ENCODE measurements at places on chromosomes 6 and 20.

- DNase-seq, result peak; percentile 10
Measured at GRCh38 chr6:165849534-165850430, 186.7 kb upstream of the PDE10A start.

GRCh38 chr6:150720774-150721233 is 121.1 kb downstream of the PLEKHG1 start:
- no peak for DNase-seq

DNA sequence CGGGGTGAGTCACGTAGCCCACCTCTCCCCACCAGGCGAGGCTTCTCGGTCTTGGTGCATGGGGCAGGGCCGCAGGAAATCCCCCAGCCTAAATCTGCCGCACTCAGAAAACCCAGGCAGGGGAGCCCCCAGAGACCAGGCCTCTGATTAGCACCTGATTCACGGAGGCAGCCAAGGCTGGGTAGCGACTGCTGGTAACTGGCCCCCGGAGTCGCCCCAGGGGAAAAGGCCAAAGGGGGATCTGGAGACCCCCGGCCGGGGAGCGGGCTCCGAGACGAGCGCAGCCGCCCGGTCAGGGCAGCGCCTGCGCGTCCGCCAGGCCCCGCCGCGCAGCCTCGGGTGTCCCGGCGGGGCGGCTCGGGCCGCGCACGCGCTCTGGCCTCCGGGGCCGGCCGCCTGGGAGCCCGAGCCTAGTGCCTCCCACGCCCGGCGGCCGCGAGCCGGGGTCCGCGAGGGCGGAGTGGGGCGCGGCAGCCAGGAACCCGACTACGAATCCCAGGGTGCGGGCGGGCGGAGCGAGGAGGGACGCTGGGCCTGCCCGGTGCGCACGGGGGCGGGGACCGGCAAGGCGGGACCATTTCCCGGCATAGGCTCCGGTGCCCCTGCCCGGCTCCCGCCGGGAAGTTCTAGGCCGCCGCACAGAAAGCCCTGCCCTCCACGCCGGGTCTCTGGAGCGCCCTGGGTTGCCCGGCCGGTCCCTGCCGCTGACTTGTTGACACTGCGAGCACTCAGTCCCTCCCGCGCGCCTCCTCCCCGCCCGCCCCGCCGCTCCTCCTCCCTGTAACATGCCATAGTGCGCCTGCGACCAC is at the start of gene DUSP22:
Gene DUSP22 (plus strand): TSS at position 791 of the 809 bp plus-strand sequence. CDS start 53 bp downstream, outside the sequence.
- DNase-seq, result peak; percentile 85

DNA sequence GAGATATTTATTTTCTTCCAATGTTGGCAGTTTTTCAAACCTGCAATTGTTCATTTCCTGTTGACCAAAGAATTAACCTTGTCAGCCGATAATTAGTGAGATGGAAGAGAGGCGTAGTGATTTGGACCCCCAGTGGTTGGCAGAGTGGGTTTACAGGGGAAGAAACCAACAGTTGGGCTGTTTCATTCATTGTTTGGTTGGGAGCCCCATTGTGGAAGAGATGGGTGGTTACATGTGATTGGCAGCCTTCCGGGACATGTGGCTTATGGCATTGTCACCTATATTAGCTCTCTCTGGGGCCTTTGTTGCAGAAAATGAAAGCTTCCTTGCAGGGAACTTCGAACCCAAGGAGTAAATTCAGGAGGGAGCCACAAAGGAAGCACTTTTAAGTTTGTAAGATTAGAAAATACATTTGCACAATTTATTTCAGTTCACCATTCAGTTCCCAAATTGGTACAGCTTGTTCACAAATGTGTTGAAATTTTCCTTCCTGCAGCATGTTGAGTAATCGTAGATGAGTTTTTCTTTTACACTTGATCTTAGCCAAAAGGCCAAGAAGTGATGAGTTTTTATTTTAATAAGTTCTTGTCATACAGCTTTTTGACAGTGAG is 50.3 kb upstream of the CDKAL1 start:
- no peak for DNase-seq

DNA sequence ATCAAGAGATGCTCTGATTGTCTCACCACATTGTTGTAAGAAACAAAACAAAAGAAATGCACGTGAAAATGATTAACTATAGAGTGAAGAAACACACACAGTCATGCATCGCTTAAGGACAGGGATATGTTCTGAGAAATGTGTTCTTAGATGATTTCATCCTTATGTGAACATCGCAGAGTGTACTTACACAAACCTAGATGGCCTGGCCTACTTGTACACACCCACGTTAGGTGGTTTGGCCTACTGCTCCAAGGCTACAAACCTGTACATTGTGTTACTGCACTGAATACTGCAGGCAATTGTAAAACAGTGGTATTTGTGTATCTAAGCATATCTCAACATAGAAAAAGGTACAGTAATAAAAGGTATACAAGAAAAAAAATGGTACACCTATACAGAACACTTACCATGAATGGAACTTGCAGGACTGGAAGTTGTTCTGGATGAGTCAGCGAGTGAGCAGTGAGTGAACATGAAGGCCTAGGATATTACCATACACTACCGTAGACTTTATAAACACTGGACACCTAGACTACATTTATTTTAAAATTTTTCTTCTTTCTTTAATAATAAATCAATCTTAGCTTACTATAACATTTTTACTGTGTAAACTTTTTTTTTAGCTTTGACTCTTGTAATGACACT is 48.6 kb downstream of the FKBP5 start:
- DNase-seq, result no peak

DNA sequence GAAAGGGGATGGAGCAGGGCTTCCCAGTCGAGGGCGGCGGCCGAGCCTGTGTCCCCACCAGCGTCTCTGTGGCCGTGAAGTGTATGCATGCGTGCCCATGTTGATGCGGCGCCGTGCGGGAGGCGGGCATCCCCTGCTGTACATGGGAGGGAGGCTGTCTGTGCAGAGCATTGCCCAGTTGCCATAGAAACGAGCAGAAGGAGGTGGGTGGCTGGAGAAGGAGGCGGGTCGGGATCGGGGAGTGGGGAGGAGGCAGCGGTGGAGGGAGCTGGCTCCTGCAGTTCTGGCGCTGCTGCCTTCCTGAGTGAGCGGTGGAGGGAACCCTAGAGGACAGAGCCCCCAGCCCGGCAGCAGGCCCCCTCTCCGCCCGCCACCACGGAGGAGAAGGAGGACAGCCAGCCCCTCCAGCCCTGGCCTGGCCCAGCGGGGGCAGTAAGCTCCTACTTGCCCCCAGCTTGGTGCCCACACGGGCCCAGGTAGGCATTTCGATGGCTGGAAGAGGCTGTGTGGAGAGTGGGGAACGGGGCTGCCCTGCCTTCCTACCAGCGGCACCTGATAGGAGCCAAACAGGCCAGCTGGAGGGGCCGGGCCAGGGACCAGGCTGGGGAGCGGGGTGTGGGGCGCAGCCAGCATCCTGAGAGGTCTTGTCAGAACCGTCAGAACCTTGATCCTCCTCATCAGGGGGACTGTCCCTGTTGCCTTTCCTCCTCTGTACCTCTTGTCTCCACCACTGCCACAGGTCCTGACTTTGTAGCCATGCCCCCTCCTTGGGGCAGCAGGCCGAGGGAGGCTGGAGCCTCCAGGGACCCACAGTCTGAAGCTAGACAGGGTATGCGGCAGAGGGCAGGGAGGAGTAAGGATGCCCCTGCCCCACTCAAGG is 41.3 kb downstream of the SPDEF start:
- DNase-seq, result no peak

DNA sequence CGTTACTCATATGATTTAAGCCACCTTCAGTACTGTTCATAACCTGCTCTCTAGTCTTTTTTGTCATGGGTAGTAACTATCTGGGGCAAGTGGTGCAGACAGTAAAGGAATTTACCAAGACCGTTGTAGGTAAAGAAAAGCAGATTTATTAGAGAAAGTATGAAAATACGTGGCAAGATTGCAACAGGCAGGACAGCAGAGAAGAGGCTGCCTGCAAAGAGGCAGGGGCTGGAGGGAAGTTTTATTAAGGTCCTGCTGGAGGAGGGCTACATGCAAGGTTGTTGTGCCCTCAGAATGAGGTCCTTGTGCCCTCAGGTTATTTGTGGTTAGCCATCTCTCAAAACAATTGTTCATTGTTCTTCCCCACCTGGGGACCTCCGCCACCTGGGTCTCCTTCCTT is 444.3 kb downstream of the BCKDHB start:
- DNase-seq, result no peak
